ENCODE measurements at places on chromosomes 7 and 10. TPM values are rescaled to one million over a fixed set of nuclear protein-coding genes. Genes with fewer than 3 reads are reported as not detected.

ZNF273 gene
- 4.0 TPM for total RNA-seq

CFAP43 gene
- total RNA-seq: not detected

ZNRF2 gene
- 5.9 TPM for total RNA-seq

LBX1 gene
- total RNA-seq: not detected

WDR86 gene
- not detected for total RNA-seq

LRRC61 gene
- total RNA-seq: 0.39 TPM

MYO1G gene
- 0.11 TPM for total RNA-seq

UNCX gene
- not detected for total RNA-seq

PTN gene
- total RNA-seq: not detected

CPA2 gene
- not detected for total RNA-seq

DLX6 gene
- total RNA-seq: not detected

MYPN gene
- total RNA-seq: not detected

TMEM139 gene
- not detected for total RNA-seq

LDB1 gene
- 67.7 TPM for total RNA-seq

CALML3 gene
- total RNA-seq: not detected

NEURL1 gene
- 0.22 TPM for total RNA-seq

INMT gene
- total RNA-seq: not detected

CCDC3 gene
- total RNA-seq: 1.2 TPM

ELFN1 gene
- total RNA-seq: 0.85 TPM

CALML5 gene
- not detected for total RNA-seq

SVOPL gene
- total RNA-seq: not detected

MALRD1 gene
- total RNA-seq: not detected
